ENCODE measurements at places on chromosomes 3 and 15. TPM values are rescaled to one million over a fixed set of nuclear protein-coding genes. Genes with fewer than 3 reads are reported as not detected.

DNA sequence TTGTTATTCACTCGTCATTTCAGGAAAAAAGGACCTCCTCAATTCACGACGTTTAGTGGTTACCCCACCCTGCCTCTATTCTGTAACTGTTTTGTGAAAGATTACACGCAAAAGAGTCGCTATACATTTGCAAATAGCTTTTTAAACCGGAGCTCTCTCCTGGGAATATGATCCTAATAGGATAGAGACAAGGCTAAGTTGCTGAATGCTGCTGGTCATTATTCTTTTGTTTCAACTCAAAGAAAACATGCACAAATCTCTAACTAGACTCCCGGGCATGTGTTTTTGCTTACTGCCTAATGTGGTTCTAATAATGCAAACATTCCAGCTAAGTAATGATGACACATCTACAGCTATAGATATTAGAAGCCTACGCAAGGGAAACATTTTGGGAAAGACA, 214.6 kb upstream of the MDFIC2 start:
- H3K27me3 ChIP-seq = no peaks in the 10 kb centered on the region
- H3K36me3 ChIP-seq = no peaks in the 10 kb centered on the region
- no peak overlapping the region for H3K4me3 ChIP-seq
- DNase-seq = no peak
- H3K27ac ChIP-seq = no peak overlapping the region

DNA sequence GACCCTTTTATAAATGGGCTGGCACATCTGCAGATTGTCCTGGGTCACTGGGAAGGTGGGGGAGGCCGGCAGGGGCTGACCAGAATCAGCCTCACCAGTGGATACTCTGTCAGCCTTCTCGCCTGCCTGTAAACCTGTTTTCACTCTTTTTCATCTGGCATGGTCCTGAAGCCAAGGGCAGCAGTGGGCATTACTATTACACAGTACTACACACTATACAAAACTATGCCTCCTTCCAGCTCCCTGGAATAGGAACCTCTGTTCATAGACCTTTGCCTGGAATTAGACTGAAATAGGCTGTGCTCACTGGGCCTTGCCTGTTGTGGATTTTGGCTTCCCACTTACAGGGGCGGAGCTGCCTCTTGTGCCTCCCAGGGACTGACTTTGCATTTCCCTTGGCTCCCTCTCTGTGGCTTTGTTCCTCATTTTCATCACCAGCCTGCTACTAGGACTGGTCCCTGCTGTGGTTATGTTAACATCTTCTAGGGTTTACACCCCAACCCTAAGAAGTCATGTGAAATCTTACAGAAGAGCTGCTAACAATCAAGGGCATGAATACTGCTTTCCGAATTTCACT, 120.7 kb downstream of the FNDC3B start:
- peaks cover 4% of the 10 kb centered on the region for H3K4me1 ChIP-seq
- DNase-seq = no peak
- no peak overlapping the region for H3K27ac ChIP-seq

GRCh38 chr3:30535525-30535924, 70.9 kb upstream of the TGFBR2 start:
- H3K27me3 ChIP-seq = no peaks in the 10 kb centered on the region
- H3K4me3 ChIP-seq = no peak overlapping the region
- no peaks in the 10 kb centered on the region for H3K36me3 ChIP-seq
- no peaks in the 10 kb centered on the region for H3K4me1 ChIP-seq

- H3K36me3 ChIP-seq = peaks cover 53% of the 10 kb centered on the region
- peak; percentile 86 for DNase-seq
- H3K27me3 ChIP-seq = no peaks in the 10 kb centered on the region
- peak overlapping the region; percentile 82 for H3K27ac ChIP-seq
Observed at GRCh38 chr3:128095222-128095703, 28.3 kb downstream of the RUVBL1 start.

DNA sequence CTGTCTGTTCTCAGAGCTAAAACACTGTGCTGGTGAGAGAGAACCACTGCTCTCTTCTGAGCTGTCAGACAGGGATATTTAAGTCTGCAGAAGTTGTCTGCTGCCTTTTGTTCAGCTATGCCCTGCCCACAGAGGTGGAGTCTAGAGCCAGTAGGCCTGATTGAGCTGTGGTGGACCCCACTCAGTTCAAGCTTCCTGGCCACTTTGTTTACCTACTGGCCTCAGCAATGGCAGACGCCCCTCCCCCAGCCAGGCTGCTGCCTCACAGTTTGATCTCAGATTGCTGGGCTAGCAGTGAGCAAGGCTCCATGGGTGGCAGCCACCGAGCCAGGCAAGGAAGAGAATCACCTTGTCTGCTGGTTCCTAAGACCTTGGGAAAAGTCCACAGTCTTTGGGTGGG, 21.0 kb upstream of the CACNA1D start:
- H3K27ac ChIP-seq = no peak overlapping the region
- no peaks in the 10 kb centered on the region for H3K4me1 ChIP-seq
- DNase-seq = no peak
- H3K4me3 ChIP-seq = no peak overlapping the region
- peaks cover 20% of the 10 kb centered on the region for H3K27me3 ChIP-seq

DNA sequence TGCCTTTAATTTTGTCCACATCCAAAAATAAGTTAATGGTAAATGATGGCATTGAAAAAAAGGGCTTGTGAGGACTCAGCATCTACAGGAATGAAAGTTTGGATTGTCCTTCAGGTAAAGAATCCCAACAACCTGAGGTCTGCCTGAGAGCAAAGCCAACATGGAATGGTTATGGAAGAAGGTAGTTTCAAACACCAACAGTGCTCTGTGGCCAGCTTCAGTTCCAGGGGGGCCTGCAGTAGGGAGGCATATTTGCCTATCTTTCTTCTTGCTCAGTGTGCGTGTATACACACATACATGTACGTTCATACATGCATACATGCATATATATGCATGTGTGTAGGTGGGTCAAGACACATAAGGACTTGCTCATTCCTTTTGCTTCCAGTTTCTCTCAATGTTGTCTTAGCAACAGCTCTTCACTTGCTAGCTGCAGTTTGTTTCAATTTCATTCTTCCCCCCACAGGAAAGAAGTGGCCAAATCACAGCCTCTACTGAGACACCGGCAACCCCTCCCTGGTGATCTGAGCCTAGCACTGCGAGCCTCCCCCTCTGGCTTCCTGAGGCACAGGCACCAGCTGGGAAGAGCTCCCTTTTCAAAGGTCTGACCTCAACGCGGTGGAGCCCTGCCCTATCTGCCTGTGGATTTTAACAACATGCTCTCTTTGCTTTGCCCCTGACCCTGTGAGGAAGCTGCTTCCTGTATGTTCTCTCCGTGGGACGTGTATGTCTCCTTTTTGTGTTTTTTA, 146.2 kb downstream of the KLF13 start:
- DNase-seq = peak; percentile 77
- H3K27me3 ChIP-seq = no peaks in the 10 kb centered on the region
- peaks cover 38% of the 10 kb centered on the region for H3K4me1 ChIP-seq
- peak overlapping the region; percentile 62 for H3K4me3 ChIP-seq
- peaks cover 16% of the 10 kb centered on the region for H3K36me3 ChIP-seq

GRCh38 chr3:60316121-60316797, 935.0 kb downstream of the FHIT start:
- no peaks in the 10 kb centered on the region for H3K36me3 ChIP-seq
- H3K27ac ChIP-seq = no peak overlapping the region
- H3K27me3 ChIP-seq = no peaks in the 10 kb centered on the region
- no peak overlapping the region for H3K4me3 ChIP-seq
- no peaks in the 10 kb centered on the region for H3K4me1 ChIP-seq

- no peaks in the 10 kb centered on the region for H3K4me1 ChIP-seq
- H3K27me3 ChIP-seq = no peaks in the 10 kb centered on the region
- H3K36me3 ChIP-seq = peaks cover 28% of the 10 kb centered on the region
- no peak overlapping the region for H3K4me3 ChIP-seq
- DNase-seq = no peak
- H3K27ac ChIP-seq = no peak overlapping the region
Observed at GRCh38 chr3:43075904-43076661, 29.8 kb downstream of the POMGNT2 start.

- H3K27ac ChIP-seq = no peak overlapping the region
- H3K4me1 ChIP-seq = no peaks in the 10 kb centered on the region
- H3K27me3 ChIP-seq = peaks cover under 1% of the 10 kb centered on the region
- DNase-seq = no peak
- no peaks in the 10 kb centered on the region for H3K36me3 ChIP-seq
Observed at GRCh38 chr3:124107104-124107890, 115.4 kb upstream of the ROPN1 start.

HTR3E gene
- total RNA-seq = not detected

TRIM42 gene
- total RNA-seq = not detected

RHCG gene
- total RNA-seq = not detected

DZIP1L gene
- not detected for total RNA-seq

SLC2A2 gene
- total RNA-seq = not detected
